Fibroblast of skin of back (primary cell): ENCODE measurements at places on chromosomes 11 and 22.

GRCh38 chr22:31530823-31531195, 34.5 kb downstream of the SFI1 start:
- DNase-seq: peak; percentile 68

GRCh38 chr11:67409261-67409666, 5.4 kb downstream of the TBC1D10C start:
- no peak for DNase-seq

- DNase-seq: no peak
Observed at GRCh38 chr22:30858976-30859713, 109.4 kb downstream of the MORC2 start.

DNA sequence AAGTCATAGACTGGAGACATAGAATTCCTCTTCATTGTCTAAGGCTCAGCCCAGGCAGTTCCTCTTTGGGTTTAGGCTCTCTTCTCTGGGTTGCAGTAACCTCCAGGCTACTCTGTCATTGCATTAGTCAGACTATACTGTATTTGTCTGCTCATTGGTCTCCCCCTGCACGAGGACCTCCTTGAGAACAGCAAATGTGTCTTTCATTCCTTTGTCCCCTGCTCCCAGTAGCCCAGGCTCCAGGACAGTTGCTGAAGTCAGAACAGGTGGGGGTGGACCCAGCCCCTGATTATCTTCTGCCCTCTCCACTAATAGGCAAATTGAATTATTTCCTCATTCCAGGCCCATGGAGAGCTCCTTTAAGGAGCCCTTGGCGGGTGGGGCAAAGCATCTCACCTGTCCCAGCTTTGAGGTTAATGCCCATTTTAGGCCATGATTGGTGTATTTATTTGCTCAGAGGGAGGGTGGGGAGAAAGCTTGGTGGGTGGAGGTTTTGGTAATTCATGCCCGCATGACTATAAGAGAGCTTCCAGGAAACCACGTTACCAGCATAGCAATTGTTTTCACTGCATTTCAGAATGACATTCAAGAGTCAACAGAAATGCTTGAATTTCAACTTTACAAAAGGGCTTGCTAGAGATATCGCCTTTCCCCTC, 40.9 kb downstream of the NAV2 start:
- DNase-seq: peak; percentile 91

DNA sequence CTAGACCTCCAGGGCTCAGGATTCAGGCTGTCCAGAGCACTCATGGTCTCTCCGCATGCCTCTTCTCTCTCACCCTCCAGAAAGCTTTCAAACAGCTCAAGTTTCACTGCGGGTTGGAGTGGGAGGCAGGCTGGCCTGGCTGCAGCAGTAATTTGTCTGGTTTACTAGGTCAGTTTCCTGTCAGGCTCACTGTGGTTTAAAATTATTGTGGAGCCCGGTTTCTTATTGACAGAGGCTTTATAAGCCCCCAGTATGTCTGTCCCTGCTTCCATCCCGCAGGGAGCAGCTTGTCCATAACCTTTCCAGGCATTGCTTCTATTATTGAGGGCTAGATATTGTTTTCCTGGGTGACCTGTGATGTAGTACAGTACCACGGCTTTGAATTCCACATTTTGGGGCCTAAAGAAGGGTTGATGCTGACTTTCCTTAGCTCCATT, 235.3 kb upstream of the SORL1-AS1 start:
- DNase-seq: peak; percentile 8

DNA sequence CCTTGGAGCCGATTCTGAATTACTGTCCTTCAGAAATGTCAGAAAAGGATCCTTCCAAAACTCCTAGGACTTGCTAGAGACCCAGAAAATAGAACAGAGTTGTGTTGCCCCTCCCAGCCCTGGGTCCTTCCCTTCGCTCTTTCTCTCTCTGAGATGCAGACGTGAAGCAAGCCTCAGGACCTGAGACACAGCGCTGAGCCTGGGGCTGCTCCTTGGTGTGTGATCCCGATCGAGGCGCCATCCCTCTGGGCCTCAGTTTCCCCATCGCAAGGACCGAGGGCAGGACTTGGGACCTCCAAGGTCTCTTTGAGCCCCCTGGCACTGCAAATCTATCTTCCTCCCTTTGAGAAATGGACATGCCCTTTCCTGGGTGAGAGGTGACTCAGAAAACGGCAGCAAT, 533.5 kb downstream of the TBC1D22A start:
- no peak for DNase-seq

- DNase-seq: no peak
Observed at GRCh38 chr11:104122011-104122635, 41.8 kb downstream of the PDGFD start.

GRCh38 chr11:33617672-33618350, 82.8 kb downstream of the C11orf91 start:
- DNase-seq: no peak

GRCh38 chr22:38758276-38758945, 2.6 kb upstream of the SUN2 start:
- DNase-seq: no peak

DNA sequence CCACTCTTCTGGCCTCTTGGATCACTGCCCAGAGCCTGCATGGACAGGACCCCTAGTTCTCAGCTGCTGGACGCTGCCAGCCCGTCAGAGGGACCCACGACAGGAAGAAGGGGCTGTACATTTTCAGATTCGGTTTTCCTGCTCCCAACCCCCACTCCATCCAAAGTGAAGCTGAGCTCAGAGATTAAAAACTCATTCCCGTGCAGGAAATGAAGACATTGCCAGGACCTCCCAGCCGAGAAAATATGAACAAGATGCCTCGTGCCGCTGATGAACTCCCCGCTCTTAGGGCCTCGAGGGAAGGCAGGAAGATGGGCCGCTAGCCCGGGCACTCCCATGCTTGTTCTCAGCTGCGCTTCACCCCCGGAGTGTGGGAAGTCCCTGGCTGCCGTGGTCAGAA, 36.1 kb downstream of the RPUSD4 start:
- peak; percentile 23 for DNase-seq

- no peak for DNase-seq
Observed at GRCh38 chr11:34519595-34520235, 6.1 kb upstream of the ELF5 start.

DNA sequence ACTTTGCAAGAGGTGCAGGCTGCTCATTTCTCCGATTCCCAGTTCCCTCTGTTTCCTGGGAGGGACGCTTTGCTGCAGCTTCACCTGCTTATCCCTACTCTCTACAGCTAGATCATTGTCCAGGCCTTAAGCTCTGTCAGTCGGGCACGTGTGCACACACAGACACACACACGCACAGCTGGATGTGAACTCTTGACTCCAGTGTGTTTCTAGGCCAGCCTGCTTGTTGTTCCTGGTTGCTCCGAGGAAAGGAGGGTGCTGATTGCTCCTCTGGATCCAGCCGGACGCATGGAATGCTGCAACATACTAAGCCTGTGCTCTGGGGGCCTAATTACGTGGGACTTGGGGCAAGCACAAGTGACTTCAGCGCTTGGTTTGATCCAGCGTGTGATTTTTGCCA, 19.7 kb downstream of the ZNRF3 start:
- no peak for DNase-seq

DNA sequence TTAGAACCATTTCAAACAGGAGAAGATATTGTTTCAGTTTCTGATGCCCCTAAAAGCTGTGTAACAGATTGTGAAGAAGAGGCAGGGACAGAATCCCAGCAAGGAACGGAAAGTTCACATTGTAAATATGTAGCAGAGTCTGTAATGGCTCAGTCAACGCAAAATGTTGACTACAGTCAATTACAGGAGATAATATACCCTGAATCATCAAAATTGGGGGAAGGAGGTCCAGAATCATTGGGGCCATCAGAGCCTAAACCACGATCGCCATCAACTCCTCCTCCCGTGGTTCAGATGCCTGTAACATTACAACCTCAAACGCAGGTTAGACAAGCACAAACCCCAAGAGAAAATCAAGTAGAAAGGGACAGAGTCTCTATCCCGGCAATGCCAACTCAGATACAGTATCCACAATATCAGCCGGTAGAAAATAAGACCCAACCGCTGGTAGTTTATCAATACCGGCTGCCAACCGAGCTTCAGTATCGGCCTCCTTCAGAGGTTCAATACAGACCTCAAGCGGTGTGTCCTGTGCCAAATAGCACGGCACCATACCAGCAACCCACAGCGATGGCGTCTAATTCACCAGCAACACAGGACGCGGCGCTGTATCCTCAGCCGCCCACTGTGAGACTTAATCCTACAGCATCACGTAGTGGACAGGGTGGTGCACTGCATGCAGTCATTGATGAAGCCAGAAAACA, 40.8 kb downstream of the IGLL1 start:
- peak; percentile 69 for DNase-seq

DNA sequence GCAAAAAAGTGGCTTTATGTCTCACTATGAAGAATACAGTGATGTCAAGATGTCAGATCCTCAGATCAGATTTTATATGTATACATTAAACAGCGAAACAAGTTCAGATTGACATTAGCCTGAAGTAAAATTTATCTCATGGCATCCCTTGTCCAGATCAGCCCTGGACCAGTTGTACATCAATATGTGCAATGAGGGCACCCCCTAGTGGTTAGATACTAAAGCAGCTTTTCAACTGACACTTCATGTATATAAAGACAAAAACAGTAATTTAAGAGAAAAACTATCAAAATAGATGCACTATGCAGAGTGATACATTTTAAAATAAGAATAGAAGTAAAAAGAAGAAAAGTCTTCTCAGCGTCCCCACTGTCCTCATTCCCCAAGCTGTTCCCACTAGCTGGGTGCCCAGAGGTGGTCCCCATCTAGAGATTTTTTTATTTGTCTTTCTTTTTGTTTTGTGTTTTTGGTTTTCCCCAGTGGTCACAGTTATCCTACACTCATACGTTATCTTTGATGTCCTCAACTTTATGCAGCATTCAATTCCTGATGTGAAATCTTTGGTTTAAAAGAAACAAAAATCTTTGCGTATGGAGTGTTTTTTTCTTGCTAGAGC, 2193.4 kb upstream of the RAG2 start:
- peak; percentile 75 for DNase-seq

GRCh38 chr11:126834149-126834548, 166.4 kb downstream of the KIRREL3 start:
- peak; percentile 89 for DNase-seq

DNA sequence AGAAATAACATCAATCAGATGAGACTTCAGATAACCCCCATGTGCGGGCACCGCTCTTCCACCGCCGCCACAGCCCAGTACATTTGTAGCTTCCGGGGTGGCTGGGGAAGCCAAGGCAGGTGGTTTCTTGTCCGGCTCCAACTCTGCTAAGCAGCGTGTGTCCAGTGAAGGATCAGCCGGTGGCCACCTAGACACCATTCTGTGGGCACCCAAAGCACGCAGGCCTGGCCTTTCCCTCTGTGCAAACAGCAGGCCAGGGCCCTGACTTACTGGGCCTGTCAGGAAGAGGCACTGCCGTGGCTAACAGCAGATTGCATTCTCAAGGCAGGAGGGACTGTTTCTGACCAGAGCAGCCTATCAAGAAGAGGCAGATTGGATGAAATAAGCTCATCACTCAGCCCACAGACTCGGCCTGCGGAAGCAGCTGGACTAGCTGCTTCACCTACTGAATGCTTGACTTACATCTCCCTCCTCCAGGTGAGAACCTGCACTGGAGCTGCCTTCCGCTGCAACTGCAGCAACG, 74.8 kb downstream of the ETS1 start:
- DNase-seq: no peak
